Natural killer cell (primary cell): ENCODE measurements at places on chromosomes 16 and 17. TPM values are rescaled to one million over a fixed set of nuclear protein-coding genes. Genes with fewer than 3 reads are reported as not detected.

Gene C1QTNF1
- not detected for total RNA-seq

- no peaks in the 10 kb centered on the region for H3K27me3 ChIP-seq
- no peak overlapping the region for H3K4me3 ChIP-seq
- H3K36me3 ChIP-seq = no peaks in the 10 kb centered on the region
- no peak overlapping the region for H3K27ac ChIP-seq
- no peak for DNase-seq
- H3K4me1 ChIP-seq = no peaks in the 10 kb centered on the region
These were observed 15.8 kb downstream of the TSNAXIP1 start for GRCh38 chr16:67822511-67822910.

Gene C17orf50
- not detected for total RNA-seq

DNA sequence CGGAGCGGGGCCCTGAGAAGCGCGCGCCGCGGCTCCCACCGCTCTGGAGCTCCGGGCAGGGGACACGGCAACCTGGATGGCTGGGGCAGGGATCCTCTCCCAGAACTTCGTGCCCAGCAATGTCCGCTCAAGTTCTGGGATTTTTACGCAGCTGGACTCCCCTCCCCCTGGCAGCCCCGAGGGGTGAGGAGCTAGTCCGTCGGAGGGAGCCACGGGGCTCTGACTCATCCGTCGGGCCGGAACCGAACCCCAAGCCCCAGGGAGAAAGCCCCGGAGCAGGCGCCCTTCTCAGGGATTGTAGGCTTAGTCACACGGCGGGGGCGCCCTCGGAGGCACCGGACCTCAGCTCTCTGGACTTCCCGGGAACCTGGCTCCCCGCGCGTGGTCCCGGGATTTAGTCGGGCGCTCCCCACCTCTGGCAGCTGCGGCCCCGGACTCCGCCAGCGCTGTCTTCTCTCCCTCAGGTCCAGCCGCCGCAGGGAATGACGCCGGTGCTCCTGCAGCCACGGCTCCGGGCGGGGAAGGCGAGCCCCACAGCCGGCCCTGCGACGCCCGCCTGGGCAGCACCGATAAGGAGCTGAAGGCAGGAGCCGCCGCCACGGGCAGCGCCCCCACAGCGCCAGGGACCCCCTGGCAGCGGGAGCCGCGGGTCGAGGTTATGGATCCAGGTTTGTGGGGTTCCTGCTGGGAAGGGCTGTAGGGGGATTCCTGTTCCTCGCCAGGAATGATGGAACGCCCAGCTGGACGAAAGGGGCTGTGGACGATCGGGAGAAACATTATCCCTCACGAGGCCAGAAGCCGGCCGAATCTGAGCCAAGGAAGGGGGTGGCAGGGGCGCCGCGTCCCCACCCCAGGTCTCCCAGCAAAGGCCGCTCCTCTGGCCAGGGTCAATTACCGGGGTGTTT, 830 bp downstream of the SPHK1 start:
- DNase-seq = peak; percentile 64
- H3K27me3 ChIP-seq = peaks cover 5% of the 10 kb centered on the region
- H3K36me3 ChIP-seq = no peaks in the 10 kb centered on the region

- H3K27ac ChIP-seq = no peak overlapping the region
- H3K4me1 ChIP-seq = no peaks in the 10 kb centered on the region
- H3K36me3 ChIP-seq = no peaks in the 10 kb centered on the region
- H3K27me3 ChIP-seq = no peaks in the 10 kb centered on the region
- DNase-seq = no peak
These were observed 78.2 kb upstream of the MON1B start for GRCh38 chr16:77112746-77113145.
